ENCODE measurements at places on chromosomes 4 and X.
A peak's percentile ranks its signal among the peaks of the same experiment; 100 is the strongest.

- no peak for DNase-seq
Observed at GRCh38 chrX:39226251-39226650, 425.0 kb downstream of the MID1IP1 start.

DNA sequence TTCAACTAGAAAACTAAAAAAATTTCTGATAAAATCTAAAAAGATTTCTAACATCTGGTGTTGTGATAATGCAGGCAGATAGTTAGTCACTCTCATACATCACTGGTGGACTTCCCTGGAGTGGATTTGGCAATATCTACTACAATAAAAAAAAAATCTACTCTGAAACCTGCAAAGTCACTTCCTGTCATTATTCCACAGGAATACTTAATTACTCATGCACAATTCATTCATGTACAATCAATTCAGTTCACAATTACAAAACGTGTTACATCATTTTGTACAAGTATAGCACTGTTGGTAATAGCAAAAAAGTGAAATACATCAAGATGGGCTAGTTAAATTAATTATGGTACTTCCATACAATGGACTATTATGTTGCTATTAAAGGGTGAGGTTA lies 16.5 kb upstream of the RHOH start:
- no peak for DNase-seq

GRCh38 chr4:107780665-107781064 lies 44.1 kb upstream of the SGMS2 start:
- peak; percentile 35 for DNase-seq

DNA sequence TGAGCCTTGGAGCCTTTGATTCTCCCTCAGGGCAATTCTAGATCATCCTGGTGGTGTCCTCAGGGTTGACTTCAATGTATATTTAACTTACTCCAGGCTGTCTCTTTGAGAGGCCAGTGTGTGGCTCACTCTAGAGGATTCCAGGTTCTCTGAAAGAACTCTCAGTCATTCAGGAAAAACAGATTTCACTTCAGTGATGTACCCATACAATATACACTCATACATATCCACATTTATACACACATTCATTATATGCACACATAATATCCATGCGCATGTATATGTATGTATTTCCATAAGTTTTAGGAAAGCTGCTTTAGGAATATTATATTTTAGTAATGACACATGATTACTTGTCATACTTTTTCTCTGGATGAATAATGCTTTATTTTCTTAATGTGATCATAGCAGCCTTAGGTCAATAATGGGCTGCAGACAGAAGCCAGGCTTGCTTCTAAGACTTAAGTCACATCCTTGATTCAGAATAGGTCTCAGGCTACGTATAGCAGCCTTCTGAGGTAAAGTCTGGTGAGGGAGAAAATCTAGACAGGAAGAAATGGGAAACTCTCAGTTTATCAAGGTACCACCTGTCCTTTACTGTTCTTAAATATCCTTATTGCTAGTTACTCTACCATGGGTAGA lies 397.0 kb downstream of the GPAT3 start:
- DNase-seq: no peak

- no peak for DNase-seq
Observed at GRCh38 chr4:180557348-180557747, 1685.9 kb upstream of the TENM3 start.

DNA sequence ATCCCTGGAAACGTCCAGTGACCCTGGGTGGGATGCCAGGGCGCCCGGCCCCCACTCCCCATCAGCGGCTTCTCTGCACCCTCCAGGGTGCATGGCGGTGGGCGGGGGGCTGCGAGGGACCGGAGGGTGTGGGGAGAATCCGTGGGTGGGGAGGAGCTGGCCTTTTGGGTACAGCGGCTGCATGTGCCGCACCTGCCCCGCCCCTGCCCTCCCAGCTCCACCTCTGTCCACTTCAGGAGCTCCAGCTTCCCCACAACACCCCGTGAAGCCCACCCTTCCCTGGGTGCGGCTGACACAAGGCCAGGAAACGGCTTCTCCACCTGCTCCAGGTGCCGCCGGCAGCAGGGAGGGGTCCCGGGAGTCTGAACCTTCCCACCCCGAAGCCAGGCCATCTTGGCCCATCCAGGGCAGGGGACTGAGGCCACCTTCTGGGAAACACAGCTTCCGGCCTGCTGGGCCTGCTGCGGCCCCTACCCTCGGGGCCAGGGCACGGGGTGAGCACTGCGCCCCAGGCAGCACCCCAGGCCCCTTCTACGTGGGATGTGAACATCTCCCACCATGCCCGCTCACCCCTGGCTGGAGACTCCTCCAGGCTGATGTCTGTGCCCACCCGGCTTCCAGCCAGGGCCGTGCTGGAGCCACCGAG lies 34.6 kb downstream of the CPLX1 start:
- DNase-seq: no peak

DNA sequence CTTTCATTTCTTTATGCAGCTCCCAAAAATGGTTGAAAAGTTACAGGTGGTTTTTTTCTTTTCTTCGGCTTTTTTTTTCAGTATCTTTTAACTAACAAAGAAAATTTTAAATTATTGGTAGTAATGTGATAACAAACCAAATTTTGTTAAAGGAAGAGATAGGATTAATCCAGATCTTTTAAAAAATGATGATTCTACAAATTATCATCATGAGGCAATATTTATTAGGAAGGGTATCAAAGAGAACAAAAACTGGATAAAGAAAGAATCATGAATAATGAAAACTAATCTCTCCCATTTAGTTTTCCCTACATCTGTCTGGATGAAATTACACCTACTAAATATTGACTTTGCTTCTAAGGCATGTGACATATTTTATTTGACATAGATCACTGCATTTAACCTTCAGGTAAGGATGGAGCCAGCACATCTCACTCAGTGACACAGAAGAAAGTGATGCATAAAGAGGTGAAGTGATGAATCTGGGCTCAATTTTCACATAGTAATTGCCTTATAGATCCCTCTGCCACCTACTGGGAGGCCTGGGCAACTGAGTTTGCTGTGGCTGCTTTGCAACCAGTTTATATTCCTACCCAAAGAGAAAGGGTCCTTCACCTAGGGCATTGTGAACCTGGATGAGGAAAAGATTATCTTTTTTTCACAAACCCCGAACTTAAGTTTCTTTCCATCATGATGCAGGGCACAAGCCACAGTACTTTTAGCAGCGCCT lies 155.6 kb downstream of the HNRNPD start:
- DNase-seq: no peak

GRCh38 chrX:68203211-68203610 lies 230.1 kb downstream of the OPHN1 start:
- no peak for DNase-seq

- DNase-seq: no peak
Observed at GRCh38 chrX:139892512-139892911, 40.3 kb downstream of the ATP11C start.

GRCh38 chrX:119573222-119573621 lies 1.1 kb upstream of the UBE2A start:
- DNase-seq: no peak

- DNase-seq: no peak
Observed at GRCh38 chrX:23704673-23705206, 37.4 kb downstream of the PRDX4 start.

- no peak for DNase-seq
Observed at GRCh38 chrX:71532078-71532752, 689 bp upstream of the OGT start.

- DNase-seq: no peak
Observed at GRCh38 chr4:125316791-125317524, 2.2 kb downstream of the FAT4 start.

DNA sequence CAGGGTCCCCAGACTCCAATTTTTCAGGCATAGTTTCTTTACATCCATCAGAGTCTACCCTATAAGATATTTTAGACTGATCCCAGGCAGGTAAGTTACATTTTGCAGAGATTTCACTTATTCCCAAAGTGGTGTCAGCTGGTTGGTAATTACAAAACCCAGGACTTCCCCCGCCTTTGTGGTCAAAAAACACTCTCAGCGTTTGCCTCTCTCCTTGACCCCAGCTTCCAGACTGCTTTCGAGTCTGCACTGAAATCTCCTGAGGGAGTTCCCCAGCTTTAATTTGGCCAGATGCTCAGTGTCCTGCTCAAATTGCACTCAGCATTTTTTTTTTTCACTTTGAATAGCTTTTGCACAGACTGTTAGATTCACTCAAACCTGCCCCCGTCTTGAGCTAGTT lies 11.2 kb upstream of the AMOT start:
- DNase-seq: no peak

GRCh38 chr4:74855879-74856278 lies 61.6 kb upstream of the BTC start:
- no peak for DNase-seq

GRCh38 chrX:153861733-153862310 lies 24.2 kb downstream of the L1CAM start:
- DNase-seq: no peak

DNA sequence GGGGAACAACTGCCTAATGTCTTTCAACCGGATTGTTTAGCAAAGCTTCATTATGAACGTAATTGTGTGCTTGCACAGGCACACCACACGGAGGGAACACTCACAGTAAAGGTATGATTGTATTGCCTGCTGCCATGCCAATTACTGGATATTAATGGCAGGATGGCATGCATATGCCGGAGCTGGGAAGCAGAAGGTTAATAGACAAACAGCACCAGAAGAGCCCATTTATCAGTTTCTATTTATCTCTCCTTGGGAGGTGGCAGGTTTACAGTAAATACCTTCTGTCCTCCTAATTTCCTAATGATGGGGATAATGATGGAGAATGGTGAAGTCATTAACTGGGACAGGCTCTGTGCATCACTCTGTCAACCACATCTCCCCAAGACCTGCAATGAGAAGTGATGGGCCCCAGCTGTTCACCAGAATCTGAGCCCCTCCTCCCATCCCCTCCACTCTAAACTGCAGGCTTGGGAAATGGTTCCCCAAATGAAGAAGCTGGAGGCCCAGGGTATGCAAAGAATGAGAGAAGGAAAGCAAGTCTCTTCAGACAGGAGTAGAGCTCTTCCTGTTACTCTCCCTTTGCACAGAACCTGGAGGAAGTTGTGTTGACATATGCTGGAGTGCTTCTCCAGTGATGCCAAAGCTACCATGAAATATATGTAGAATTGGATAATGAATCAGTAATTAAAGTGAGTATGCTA lies 160.8 kb downstream of the NAA11 start:
- peak; percentile 85 for DNase-seq

DNA sequence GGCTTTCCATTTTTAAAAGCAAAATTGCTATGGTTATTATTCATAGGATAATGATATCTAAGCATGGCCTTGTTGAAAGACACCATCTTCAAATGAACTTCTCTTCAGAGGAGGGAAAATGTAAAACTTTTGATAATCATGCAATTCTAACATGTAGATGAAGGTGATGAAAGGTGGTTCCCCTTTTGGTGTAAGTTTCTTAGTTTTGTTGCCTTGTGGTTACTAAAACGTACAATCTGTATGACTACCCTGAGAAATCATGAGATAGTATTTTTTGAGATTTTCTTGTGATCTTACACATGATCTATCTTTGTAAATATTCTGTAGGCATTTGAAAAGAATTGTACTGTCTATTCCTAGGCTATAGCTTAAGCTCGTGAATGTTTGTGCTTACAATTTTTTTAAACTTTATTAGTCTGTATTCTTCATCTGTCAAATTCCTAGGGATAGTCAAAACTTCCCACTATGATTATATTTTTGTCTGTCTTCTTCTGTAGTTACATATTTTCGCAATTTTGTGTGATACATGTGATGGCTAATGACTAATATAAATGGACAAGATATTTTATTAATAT lies 47.5 kb downstream of the PTPN13 start:
- no peak for DNase-seq

- no peak for DNase-seq
Observed at GRCh38 chr4:61085534-61085933, 114.6 kb upstream of the ADGRL3 start.

DNA sequence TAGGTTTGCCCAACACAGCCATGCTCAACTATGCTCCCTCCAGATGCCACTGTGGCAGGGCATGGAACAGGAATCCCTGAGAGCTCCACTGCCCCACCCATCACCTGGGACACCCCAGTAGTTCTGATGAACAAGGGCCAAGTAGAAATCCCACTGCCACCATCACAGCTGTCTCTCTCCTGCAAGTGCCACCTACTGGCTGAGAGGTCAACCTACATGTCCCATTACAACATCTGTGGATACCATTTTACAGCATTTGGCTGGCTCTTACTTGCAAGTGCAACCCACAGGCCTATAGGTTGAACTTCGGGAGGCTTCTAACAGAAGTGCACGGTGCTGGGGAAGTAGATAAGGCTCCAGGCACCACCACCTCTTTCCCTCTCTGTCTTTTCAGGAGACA lies 142.5 kb downstream of the CXXC4 start:
- no peak for DNase-seq

DNA sequence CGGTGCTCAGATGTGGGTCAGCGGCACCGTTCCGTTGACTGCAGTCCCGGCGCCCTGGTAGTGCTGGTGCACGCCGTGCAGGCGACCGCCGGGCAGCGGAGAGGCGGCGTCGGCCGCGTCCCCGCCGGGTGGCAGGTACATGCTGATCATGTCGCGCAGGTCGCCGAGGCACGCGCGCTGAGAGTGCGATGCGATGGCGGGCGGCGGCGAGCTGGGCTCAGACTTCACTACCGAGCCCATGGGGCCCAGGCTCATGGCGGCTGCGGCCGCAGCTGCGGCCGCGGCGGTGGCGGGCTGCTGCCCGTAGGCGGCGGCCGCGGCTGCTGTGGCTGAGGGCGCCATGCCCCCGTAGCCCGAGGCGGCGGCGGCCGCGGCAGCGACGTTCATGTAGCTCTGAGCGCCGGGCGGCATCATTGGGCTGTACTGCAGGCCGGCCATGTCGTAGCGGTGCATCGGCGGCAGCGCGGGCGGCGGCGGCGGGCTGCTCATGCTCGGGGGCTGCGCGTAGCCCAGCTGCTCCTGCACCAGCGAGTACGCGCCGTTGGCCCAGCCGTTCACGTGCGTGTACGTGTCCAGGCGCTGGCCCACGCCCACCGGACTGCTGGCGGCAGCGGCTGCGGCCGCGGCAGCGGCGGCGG lies 1.0 kb downstream of the SOX3 start:
- DNase-seq: no peak

Measured in NCI-H2081 (cell line).